LoVo (cell line): ENCODE measurements at places on chromosomes 2 and 18.
A peak's percentile ranks its signal among the peaks of the same experiment; 100 is the strongest.

GRCh38 chr2:135317375-135317774, 213.6 kb downstream of the ZRANB3 start:
- no peak for DNase-seq

DNA sequence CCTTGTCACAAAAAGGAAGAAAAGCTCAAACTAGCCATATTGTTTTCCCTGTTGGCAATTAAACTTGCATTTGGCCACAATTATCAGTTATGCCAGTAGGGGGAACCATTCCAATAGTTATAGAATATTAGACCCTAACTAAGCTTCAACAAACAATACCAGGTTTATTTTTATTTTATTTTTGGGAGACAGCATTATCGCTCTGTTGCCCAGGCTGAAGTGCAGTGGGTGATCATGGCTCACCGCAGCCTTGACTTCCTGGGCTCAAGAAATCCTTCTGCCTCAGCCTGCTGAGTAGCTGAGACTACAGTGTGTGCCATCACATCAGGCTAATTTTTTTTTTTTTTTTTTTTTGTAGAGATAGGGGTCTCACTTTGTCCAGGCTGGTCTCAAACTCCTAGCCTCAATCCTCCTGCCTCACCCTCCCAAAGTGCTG, 102.1 kb downstream of the ATAD2B start:
- DNase-seq: peak; percentile 44

DNA sequence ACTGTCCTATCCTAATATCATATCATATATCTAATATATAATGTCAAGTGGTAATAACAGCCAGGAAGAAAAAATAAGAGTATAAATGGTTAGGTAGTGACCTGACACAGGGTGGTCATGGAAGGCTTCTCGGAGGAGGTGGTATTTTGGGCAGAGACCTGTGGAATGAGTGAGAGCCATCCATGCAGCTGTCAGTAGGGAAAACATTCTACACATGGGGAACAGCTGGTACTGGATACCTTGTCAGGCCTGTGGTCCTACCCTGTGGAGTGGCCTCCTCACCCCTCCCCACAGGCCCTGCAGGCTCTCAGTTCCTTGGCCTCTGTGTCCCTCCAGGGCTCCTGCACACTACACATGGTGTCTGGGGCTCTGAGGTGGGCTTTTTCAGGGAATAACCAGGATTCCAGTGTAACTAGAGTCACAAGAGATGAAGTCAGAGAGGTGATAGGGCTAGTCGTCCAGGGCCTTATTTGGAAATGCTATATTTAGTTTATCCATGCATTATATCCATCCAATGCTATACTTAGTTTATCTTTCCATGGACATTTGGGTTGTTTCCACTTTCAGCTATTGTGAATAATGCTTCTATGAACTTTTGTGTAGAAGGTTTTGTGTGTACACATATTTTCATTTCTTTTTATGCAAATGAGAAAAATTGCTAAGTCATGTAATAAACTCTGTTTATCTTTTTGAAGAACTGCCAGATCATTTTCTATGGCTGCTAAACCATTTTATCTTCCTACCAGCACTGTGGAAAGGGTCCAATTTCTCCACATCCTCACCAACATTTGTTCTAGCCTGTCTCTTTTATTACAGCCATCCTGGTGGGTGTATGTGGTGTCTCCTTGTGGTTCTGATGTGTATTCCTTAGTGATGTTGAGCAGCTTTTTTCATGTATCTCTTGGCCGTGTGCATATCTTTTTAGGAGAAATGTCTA, 75.6 kb downstream of the TPGS2 start:
- no peak for DNase-seq

- no peak for DNase-seq
Observed at GRCh38 chr2:219737270-219737691, 109.9 kb downstream of the SLC4A3 start.

DNA sequence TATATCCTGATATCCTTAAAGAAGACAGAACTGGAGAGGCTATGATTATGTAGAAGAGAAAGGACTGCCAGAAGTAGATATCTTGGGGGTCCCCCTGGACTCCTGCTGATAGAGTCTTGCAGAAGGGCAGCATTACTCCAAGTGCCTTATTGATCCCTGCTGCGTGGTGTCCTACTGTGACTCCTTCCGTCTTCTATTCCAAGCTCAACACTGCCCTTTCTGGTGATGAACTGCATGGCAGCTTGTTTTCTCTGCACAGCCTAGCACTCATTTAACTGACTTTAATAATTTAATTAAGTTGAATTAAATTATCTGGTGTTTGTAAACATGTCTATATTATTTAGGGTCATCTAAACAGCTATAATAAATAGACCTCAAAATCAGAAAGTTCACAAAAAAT, 194.1 kb upstream of the DSEL start:
- DNase-seq: no peak

- no peak for DNase-seq
Observed at GRCh38 chr2:136434251-136434715, 316.3 kb upstream of the CXCR4 start.

GRCh38 chr2:23199115-23199918, 185.7 kb upstream of the KLHL29 start:
- DNase-seq: peak; percentile 2

GRCh38 chr18:26386441-26386840, 160.2 kb downstream of the TAF4B start:
- DNase-seq: no peak

- DNase-seq: no peak
Observed at GRCh38 chr2:231676243-231676642, 32.1 kb upstream of the PTMA start.

DNA sequence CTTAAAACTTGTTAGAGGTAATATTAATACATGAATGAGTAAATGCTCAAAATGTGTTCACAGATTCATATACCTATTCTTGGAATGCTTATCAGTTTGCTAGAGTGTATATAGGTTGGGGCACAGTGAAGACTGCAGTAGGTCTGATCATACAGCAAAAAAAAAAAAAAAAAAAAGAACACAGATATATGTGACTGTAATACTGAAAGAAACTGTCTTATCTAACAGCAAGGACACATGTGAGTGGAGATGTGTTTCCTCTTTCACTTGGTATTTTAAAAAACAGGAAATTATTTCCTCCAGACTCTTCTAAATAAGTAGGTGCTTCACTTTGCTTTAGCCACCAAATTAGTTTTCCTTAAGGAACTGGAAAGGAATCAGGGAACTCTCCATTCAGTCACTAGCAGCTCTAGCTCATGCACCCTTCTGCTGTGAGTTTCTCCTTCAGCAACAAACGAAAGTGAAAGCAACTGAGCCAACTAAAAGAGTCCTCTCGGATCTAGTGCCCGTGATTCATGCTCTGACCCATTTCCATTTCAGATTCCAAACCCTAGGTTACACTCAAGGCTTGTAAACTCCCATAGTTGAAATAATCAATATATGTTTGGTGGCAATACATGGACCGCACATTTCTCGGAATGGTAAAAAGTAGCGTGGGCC, 98.5 kb downstream of the DSEL start:
- DNase-seq: peak; percentile 51

- no peak for DNase-seq
Observed at GRCh38 chr2:223056701-223057418, 4.9 kb downstream of the KCNE4 start.

DNA sequence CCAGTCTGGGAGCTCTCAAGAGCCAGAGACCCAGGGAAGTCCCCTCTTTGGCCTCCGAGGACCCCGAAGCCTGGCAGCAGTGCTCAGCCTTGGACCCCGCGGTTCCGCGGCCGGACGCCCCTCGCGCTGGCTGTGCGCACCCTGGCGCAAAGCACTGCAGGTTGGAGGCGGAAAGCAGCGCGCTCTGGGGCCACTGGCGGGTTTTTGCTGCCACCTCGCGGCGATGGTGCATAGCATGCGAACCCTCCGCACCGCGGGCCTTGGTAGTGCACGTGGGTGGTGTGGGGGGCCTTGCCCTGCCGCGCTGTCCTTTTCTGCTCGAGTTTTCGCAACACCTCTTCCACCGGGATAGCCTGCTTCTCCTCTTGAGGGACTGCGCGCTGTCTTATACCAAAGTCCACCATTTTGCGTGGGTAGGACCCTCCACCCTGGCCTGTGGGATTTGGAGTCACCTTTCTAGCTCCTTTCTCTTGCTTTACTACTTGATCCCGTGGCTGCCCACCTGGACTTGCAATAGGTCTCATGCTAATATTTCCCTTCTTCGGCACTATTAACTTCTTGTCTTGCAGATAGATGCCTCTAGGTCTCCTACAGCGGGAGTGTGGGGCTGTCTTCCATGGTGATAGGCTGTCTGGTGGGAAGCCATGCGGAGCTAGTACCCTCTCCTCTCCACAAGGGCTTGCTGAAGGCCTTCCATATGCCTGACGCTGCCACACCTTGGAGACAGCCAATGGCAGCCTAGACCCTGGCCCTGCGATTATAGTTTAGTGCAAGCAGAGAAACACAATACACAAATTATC, 14.3 kb downstream of the SIX3 start:
- peak; percentile 68 for DNase-seq

GRCh38 chr2:71462056-71462605, 8.8 kb downstream of the DYSF start:
- DNase-seq: no peak

GRCh38 chr2:192571636-192572035, 376.9 kb upstream of the TMEFF2 start:
- DNase-seq: no peak

GRCh38 chr18:26893996-26894395, 28.5 kb upstream of the AQP4 start:
- no peak for DNase-seq

DNA sequence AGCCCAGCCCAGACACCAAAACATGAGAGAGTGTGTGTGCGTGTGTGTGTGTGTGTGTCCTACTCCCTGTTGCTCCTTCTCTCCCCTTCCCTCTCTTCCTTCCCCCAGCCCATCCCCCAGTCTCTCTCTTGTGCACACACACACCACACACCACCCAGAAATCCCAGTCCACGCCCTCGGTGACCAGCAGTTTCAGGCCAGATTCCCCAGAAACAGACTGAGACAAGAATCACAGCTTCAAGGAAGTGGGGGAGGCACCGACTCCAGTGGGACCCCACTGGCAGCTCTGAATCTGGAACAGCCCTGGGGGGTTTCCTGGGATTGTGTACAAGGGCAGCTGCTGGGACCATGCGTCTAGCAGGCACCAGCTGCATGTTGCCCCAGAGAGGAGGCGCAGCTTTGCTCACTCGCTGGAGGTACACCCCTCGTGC, 113.5 kb downstream of the NDUFA10 start:
- no peak for DNase-seq

GRCh38 chr2:109466674-109467575, 146.8 kb downstream of the SEPTIN10 start:
- DNase-seq: no peak

DNA sequence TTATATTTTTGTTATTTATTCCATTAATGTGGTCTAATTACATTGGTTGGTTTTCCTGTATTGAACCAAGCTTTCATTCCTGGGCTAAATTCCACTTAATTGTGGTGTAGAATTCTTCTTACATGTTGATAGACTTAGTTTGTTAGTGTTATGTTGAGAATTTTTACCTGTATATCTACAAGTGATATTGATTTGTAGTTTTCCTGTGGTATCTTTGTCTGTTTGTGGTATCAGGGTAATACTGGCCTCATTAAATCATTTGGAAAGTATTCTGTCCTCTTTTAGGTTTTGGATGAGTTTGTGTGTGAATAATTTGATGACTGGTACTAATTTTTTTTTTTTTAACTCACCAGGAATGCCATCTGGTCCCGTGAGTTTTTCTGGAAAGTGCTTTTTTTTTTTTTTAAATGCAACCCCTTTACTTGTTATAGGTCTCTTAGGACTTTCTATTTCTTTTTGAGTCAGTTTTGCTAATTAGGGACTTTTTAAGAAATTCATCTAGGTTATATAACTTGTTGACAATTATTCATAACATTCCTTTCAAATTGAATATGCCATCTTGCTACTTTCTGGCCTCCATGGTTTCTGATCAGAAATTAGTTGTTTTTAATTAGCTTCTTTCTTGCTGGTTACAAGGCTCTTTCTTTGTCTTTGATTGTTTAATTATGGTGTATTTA, 232.8 kb downstream of the CCDC85A start:
- DNase-seq: no peak

DNA sequence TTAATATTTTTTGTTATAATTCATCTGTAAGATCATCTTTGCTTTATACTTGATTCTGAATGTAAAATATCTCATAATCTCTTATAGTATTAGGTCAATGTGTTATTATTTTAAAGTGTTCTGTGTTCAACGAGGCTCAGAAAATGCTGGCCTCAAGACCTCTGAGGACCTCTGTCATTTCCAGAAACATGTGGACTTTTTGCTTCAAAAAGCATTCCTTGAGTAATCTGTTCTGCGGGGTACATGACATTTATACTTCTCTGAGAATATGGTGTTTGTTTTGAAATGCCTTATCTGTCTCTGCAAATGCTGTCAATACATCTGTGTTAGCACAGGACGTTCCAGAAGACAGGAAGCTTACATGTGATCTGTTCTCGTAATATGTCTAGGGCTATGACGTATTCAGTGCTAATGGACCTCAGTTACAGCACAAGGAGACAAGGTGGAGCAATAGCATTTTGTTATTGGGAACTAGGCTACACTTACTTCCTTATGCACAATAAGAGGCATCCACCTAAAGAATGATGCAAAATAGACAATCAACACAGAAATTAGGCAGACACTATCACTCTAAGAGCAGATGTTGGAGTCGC, 37.6 kb upstream of the IL1RL1 start:
- DNase-seq: no peak

- no peak for DNase-seq
Observed at GRCh38 chr2:26712486-26713465, 20.3 kb downstream of the KCNK3 start.

GRCh38 chr2:11861044-11861443, 114.6 kb downstream of the LPIN1 start:
- no peak for DNase-seq

- no peak for DNase-seq
Observed at GRCh38 chr2:128623776-128624761, 305.4 kb upstream of the HS6ST1 start.

DNA sequence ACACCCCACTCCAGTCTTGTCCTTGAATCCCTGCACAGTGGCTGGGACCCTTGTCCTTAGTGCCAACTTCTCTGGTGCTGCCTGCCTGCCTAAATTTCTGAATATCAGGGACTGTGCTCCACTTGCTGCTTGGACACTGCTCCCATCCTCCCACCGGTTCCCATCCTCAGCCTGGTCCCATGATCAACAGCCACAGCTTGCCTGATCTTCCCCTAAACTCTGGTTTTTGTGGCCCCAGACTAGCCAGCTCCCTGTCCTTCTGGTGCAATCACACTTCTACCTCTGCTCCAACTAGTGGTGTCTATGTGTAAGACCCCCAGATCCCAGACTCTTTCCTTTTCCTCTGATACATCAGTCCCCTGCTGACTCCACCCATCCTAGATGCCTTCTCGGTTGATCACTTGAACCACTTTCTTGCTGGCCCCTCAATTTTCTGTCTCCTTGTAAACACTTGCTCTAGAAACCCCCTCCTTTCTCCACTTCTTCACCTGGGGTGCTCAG, 37.2 kb upstream of the POLE4 start:
- DNase-seq: no peak

GRCh38 chr2:159922563-159922962, 124.6 kb upstream of the CD302 start:
- no peak for DNase-seq

- DNase-seq: no peak
Observed at GRCh38 chr18:1846640-1847039, 724.7 kb downstream of the METTL4 start.

- DNase-seq: no peak
Observed at GRCh38 chr2:95316466-95317122, 19.4 kb downstream of the KCNIP3 start.
